ENCODE measurements at places on chromosomes 13 and 19. TPM values are rescaled to one million over a fixed set of nuclear protein-coding genes. Genes with fewer than 3 reads are reported as not detected.

The HTR2A gene
- total RNA-seq, result not detected

GRCh38 chr13:91368101-91368500 lies 20.6 kb downstream of the MIR17HG start:
- no peak for DNase-seq

DNA sequence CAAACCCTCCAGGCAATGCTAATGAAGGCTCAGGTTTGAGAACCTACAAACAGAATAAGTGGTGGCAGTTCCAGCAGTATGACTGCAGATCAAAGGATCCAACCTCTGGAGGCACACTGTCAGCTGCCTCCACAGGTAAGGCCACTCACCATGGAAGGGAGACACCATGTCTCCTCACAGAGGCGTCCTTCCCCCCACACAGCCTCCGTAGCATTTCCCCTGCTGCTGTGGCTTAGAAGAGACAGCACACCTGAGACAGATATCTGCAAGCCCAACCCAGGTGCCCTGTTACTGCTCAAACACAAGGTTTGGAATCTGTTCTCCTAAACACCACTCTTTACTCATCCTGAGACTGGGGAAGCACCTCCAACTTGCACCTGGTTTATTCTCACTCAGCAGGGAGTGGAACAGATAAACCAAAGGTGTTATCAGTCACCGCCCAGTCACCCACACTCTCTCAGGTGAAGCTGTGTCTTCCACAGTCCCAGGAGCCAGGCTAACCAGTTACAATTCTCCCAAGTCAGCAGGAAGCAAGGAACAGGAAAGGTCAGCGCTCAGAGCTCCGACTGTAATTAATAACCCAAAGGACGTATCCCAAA lies 311.2 kb downstream of the FOXO1 start:
- DNase-seq, result no peak

DNA sequence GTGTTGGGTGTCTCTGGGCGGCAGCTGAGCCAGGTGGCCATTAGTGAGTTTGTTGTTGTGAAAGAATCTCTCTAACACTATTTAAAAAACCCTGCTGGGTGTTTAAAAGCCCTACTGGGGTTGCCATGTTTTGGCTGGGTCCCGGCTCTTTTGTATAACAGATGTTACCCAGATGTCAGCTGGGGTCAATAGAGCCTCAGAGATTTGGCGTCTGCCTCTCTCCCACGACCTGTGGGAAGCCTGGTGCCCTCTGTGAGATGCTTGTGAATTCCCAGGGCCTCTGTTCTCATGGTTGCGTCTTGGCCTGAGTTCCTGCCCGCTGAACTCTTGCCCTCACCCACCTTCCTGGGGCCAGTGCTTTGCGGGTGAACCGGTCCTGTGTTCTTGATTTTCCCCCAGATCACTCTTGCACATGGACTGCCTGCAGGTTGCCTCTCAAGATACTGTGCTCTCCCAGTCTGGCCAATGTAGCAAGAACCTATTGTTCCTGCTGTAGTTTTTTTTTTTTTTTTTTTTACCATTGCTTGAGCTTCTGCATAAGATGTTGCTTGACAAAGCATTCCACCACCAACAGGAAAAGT lies 9.5 kb downstream of the NFILZ start:
- DNase-seq, result no peak

DNA sequence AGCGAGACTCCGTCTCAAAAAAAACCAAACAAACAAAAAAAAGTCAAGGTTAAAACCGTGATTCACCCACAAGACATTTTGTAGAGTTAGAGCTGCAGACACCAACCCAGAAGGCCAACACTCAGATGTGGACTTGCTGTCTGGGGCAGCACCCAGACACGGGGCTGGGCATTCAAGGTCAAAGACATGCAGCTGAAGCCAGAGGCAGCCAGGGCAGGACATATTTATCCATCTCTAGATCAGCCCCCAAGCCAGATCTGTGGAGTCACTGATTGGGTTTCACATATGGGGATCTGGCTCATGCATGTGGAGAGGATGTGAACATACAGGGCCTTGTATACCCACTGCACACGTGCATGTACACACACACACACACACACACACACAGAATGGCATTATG lies 3.6 kb downstream of the KLK15 start:
- DNase-seq, result no peak

Measured in pancreas (tissue), 10 donors.